ENCODE measurements at places on chromosomes 3 and 15. TPM values are rescaled to one million over a fixed set of nuclear protein-coding genes. Genes with fewer than 3 reads are reported as not detected.

- DNase-seq = no peak
Observed at GRCh38 chr3:138438896-138439295, 4.5 kb downstream of the ESYT3 start.

DNA sequence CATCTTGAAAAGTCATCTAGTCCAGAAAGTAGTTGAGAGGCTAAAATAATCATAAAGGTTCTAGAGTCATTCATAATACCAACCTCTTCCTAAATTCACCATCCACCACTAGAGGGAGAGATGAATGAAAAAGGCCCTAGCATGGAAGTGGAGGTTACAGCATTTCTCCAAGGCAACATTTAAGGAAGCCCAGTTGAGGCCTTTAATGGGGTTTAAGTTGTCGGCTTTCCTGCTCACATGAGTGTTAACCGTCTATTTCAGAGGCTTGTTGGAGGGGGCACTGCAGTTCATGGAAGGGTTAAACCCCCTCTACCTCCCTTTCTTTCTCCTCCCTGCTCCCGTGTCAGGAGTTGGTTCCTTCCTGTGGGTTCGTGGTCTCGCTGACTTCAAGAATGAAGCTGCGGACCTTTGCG is 3.8 kb upstream of the SLCO3A1 start:
- peak; percentile 2 for DNase-seq

DNA sequence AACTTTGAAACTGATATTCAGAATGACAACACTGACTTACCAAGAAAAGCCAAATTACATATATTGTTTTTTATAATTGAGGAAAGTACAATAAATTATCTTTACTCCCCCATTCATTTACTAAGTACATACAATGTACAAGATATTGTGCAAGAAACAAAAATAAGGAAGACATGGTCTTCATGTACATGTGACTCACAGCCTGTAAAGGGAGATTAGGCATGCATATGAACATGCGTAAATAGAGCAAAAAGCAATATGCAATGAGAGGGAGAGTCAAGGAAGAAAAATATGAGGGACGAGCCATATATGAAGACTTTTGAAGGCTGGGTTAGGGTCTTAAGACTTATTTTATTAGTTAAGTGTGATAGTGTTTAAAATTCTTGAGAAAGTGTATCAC is 258.4 kb downstream of the GBE1 start:
- DNase-seq = no peak

DNA sequence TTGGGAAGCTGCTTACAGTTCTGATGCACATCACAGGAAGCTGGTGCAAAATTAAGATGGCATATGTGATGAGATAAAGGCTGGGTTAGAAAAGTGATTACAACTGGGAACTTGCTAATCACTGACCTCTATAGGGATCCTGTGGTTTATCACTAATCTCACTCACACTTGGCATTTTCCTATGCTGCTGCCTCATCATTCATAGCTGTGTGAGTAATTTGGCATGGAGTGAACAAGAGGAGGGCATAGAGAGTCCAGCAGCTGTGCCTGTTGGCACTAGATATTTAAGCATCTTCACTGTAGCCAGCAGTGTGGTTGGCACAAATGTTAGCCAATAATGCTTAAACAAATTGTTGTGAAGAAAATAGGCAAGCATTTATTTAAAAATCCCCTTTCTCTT is 217.7 kb upstream of the CGNL1 start:
- DNase-seq = peak; percentile 66

The RLBP1 gene
- total RNA-seq = not detected

Measured in dermis blood vessel endothelial cell (primary cell).